GM12891 (cell line): ENCODE measurements at places on chromosomes 13 and 19.

DNA sequence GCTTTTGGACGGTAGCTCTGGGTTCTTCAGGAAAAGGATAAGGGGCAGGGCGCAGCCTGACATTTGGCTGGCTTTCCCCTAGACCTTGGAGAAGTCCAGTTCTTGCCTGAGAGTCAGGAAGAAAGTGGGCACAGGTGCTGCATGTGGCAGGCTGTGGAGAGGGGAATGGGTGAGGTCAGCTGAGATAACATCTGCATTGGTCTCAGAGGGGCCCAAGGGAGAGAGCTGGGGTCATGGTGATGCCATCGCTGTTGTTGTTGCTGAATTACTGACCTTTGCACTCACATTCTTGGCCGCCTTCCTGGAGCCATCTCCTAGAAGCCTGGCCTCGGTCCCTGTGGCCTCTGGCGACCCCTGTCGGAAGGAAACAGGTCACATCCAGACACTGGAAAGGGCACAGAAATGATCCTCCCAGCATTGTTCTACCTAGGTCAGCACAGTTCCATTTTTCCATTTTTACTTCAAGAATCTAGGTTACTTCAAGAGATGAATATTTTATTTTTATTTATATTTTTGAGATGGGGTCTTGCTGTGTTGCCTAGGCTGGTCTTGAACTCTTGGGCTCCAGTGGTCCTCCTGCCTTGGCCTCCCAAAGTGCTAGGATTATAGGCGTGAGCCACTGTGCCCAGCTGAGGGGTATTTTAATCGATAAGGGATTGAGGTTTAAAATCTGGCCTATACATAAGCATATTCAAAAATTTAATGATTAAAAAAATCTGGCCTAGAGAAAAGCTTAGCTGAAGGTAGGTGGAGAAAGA lies 6.5 kb upstream of the LIPE start:
- DNase-seq = no peak

DNA sequence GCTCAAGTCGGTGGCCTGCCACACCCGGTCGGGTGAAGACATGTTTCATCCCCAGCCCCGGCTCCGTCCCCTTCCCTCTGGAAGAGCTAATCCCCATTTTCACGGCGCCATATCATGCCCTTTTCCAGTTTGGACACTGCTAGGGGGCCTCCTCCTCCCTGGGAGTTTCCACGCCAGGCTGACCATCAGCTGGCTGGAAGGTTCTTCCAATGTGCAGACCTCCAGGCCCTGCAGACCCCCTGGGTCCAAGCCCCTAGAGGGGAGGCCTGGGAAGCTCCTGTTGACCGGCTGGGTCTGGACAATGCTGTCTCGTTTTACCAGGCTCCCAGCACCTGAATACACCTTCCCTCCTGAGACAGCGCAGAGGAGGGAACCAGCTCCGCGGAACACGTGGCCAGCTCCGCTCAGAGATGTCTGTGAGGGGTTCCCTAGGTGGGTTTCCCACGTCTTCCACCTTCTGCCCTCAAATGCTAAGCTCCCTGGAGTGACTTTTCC lies 44.7 kb upstream of the RANBP3 start:
- no peak for DNase-seq

DNA sequence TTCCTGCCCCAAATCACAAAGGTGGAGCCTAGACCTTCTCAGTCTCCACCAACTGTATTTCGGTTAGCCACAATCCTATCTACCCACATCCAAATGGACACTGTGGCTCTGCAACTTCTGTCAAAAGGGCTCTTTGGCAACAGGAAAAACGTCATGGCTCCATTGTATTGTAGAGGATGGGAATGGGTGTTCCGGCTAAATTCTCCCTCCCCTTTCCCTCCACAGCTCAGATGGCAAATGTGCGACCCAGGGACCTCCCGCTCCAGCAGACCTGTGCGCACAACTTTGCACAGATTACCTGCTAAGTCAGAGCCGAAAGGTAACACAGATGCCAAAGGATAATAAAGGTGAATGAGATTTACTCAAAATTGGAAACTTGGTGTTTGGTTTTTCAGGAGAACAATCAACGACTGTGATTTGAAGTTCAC lies 968 bp upstream of the KL start:
- no peak for DNase-seq

- DNase-seq = no peak
Measured at GRCh38 chr19:45889210-45889885, 3.4 kb upstream of the IRF2BP1 start.

DNA sequence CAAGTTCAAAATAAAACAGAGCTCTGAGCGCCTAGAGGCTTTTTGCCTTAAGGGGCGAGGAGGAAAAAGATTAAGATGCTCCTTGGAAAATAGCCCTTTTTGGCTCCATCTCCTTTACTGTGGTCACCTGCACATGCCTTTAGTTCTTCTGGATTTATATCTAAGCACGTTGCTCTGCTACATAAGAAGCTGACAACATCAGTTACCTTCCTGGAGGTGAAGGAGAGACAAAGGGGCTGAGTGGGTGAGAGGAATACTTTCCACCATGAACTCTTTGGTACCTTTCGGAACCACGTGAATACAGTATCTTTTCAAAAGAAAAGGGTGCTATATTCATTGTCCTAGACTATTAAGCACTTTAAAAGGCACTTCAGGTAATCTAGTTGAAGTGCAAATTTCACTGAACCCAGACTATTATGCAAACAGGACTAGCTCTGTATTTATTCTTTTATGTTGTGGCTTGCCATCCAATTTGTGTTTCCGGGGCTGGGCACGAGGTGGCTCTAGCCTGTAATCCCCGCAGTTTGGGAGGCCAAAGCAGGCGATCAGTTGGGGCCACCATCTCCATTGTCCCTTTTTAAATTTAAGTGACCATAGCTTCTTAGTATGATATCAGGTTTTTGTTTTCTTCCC lies 201.5 kb downstream of the TM9SF2 start:
- no peak for DNase-seq

DNA sequence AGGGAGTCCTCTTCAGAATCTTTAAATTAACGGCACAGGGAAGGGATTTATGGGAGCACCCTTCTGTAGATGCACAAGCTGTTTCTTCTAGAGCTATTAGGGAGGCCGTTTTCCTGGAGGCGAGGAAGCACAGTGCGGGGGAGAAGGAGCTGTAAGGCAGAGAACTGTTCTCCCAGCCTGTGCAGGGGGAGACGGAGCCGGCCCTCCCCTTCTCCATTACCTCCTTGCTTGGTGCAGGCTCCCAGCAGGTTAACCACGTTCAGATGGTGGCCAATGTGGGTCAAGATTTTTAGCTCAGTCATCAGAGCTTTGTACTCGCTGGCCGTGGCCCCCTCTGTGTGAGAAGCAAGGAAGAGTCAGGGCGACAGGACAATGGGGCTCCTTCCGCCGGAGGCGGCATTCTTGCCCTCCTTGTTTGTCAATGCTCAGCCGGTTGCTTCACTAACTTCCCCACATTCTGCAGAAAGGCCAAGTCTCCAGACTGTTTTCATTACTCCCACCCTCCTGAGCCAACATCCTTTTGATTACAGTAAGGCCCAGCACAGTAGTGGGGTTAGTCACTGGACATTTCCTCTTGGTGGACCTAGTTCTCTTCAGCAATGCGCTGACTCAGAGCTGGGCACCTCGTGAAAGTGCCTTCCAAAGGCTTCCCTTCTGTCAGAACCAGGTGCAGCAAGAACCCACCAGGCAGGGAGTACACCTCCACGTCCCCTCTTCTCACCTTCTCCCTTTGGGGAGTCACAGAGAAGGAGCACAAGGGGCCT lies 165.4 kb downstream of the FLT1 start:
- no peak for DNase-seq

DNA sequence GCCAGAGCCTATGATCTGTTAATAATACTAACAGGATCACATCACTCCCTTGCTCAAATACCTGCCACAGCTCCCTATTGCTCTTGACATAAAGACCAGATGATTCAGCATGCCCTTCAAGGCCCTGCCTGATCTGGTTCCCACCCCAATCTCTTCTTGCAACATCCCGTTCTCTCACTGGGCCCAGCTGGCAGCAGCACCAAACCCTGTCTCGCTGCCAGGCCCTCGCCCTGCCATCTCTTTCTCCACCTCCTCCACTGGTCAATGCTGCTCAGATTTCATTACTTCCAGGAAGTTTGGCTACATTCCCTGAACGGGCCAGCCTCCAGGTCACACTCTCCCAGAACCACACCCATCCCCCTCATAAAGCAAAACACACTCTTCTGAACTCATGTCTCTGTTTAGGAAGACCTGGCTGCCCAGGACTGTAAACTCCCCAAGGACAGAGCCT lies 8.6 kb upstream of the BCAT2 start:
- no peak for DNase-seq
